Stimulated activated CD4-positive, alpha-beta T cell treated with anti-CD3 and anti-CD28 coated beads, Interleukin-15, amount 100 ng/mL, for 1 hour (primary cell): ENCODE measurements at places on chromosomes 5 and 9.

DNA sequence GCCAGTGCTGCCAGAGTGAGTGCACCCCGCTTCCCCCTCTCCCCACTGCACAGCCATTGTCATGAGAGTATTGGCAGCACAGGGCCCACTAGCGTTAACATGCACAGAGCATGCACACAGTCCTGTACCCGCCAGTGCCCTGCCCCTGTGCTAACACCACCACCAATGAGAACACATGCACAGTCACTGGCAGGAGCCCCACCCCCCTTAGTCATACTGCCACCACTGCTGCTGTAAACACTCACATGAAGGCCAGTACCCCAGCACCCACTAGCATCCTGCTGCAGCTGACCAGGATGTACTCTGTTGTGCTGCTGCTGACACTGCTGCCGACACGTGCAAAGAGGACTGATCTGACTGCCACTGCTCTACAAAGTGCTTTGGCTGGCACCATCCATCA, 19.5 kb upstream of the RANBP6 start:
- DNase-seq, result no peak

- DNase-seq, result no peak
Observed at GRCh38 chr5:27734838-27735237, 696.5 kb upstream of the CDH9 start.

DNA sequence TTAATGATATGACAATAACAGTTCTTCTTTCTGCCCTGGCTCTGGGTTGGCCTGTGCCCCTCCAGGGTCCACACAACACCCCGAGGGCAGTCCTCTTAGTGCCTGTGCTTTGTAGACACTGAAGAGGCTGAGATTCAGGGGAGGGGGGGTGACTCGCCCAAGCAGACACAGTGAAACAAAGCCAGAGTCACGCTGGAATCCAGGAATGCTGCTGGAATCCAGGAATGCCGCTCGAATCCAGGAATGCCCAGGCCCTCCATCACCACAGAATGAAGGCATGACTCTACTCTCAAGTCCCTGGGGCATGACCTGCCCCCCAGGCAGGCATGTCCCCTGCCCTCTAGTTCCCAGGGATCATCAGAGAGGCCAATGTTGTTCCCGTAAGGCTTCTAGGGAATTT, 73.1 kb downstream of the LRSAM1 start:
- DNase-seq, result no peak

DNA sequence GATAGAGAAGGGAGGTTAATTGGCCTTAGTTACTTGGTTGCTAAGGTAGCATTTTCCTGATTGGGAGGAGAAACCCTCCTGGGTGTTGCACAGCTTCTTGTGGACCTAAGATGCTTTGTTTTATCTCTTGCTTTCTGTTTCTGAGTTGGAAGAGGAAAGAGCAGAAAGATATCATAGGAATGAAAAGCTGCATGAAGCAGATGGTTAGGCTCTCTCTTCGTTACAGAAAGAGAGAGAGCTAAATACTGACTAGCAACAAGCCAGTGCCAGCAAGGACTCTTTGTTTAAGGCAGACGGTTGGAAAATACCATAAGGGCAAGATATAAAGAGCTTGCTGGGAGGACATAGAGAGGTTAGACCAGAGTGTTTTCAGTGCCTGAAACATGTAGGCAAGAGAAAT, 103.1 kb downstream of the ATG10 start:
- DNase-seq, result no peak

DNA sequence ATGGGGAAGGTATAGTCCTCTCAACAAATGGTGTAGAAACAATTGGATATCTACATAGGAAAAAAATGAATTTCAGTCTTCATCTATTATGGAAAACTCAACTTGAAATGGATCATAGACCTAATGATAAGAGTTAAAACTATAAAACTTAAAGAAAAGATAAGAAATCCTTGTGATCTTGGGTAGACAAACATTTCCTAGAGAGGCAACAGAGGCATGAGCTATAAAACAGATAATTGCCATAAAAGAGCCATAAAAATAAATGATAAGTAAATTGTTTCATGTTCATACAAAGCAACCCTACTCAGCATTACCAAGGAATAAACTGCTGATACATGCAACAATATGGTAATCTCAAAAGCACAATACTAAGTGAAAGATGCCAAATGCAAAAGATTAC, 76.2 kb downstream of the SNX18 start:
- DNase-seq, result no peak

DNA sequence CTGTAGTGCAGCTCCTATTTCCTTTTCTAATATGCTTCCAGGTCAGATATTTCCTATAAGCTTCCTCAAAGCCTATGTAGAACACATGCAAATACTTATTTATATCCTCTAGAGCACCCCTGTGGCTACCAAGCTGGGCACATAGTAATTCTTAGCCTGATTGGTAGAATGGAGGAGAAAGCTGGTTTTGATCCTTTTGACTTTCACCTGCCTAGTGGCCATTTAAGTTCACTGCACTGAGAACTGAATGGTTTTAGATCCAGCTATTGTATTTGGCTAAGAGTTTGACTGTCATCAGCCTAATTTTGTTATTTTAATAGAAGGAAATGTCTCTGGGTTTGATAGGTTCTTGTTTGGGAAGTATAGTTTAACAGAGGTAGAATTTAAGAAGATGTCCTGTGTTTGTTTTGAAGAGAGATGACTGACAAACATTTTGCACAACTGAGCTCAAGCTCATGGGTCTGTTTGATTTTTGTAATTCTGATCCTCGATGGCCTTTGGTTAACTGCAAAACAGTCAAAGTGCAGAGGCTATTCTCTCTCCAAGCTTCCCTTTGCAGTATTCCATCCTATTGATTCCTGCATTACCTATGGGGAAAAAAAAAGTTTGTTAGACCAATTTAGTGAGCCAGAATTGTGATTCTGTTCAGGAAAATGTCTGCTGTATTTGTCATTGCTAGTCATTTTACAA, 85.4 kb downstream of the KCNN2 start:
- no peak for DNase-seq

DNA sequence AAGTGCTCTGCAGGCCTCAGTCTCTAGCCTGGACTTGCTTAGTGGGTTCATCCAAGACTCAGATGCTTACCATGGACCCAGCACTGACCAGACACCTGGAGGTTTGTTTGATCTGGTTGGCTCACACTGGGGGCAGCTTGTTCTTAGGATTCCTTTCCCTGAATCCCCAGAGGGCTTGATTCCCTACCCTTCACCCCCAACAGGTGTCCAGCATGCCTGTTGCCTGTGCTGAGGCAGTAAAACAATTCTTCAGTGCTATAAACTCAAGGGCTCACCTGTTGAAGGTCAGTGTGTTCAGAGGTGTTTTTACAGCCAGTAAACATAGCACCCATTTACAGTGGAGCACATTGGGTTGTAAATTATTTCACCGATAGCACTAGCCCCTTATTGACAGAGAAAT, 123.8 kb upstream of the KLF4 start:
- DNase-seq, result no peak

- no peak for DNase-seq
Observed at GRCh38 chr9:124332361-124333202, 74.8 kb downstream of the NEK6 start.

DNA sequence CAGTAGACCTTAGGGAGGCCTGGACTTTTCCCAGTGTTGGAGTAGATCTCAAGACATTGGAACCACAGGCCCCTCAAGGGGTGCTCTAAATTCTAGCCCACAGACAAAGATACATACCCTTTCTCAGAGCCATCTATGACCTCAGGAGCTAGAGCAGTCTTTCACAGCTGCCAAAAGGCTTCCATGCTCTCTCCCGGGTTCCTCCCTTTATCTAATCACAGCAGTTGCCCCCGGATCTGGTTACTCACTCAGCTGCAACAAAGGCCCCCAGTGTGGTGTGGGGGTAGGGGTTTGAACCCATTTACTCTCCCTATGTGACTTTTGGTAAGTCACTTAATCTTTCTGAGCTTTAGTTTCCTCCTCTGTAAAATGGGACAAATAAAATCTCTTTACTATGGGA, 27.0 kb downstream of the POU4F3 start:
- DNase-seq, result no peak

DNA sequence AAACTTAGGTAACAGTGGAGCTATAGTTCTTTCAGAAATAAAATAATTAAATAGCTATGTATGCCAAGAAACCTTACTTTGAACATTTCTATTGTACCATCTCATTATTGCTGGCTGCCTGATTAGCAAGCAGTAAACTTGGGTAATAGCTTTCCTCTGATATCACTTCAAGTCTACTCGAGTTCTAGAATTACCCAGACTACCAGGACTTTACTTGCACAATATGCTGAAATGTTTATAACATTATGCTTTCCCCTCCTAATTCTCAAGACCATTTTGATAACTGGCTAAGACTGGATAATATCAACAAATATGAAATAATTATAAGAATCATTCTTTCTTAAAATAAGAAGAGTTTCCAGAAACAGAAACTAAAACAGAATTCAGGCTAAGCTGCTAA, 512.6 kb downstream of the RAB3C start:
- DNase-seq, result no peak

- DNase-seq, result no peak
Observed at GRCh38 chr9:36802201-36802920, 229.7 kb downstream of the MELK start.

DNA sequence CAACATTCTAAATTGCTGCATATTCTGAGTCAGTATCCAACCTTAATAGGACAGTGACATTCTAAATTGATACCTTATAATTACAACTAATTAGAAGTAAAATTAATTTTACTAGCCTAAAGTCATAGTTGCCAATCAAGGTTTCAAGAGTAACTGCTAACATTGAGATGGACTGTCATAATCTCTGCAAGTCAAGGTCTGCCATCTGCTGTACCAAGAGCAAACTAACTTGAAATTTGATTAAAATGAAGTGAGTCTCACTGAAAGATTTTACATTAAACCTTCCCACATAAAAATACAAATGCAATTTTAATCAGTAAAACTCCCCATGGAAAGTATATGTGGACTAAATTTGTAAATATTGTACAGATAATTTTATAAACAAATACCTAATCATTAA, 235.3 kb downstream of the PRDM9 start:
- DNase-seq, result no peak

DNA sequence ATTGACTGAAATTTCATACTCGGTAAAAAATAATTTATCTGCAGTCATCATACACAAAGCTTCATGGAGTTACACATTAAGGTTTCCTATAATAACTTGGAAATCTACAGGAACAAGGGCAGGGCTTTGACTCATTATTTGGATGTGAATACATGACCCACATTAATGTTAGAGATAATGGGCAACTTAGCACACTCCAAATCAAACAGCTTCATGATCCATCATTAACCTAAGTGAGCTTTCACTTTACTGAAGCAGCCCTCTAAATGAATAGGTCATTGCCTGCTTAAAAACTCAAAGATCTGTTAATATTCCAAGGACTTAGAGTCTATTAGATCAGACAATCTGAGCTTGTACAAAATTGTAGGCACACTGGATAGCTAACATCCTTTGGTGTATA, 9.0 kb downstream of the CDH12 start:
- DNase-seq, result no peak

GRCh38 chr5:54758038-54758437, 227.4 kb downstream of the ESM1 start:
- DNase-seq, result no peak

DNA sequence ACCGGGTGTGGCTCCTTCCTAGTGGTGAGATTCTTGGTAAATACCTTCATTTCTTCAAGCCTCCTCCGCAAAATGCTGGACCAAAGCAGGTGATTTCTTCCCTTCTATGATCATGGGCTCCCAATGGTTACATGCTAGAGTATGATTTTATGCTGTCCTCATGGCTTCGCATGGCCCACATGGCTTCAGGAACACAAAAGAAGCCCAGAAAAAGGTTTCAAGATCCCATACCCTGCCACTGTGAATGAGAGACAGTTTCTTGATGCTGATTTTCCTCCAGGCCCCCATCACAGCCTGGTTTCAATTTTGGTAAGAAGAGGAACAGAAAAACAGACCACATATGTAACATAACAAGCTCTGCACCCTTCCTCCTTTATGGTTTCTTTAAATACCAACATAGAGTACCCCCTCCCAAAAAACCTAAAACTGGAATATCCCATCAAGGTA, 2.4 kb upstream of the RXFP3 start:
- no peak for DNase-seq

DNA sequence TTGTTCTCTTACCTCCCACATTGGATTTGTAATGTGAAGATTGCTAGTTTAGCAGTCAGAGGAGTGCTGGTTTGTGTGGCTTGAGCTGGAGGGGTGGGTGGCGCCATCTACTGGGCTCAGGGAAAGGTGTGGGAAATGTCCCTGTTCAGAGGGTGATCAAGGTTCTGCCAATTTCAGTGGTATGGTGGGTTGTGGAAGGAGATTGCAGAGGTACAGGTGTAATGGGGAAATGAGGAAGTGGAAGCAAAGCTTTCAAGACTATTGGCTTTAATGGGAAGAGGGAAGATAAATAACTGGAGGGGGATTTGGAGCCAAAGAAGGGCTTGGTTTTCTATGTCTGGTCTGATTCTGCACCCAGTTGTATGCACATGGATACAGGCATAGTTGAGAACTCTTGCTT, 76.4 kb downstream of the OSMR start:
- DNase-seq, result no peak

DNA sequence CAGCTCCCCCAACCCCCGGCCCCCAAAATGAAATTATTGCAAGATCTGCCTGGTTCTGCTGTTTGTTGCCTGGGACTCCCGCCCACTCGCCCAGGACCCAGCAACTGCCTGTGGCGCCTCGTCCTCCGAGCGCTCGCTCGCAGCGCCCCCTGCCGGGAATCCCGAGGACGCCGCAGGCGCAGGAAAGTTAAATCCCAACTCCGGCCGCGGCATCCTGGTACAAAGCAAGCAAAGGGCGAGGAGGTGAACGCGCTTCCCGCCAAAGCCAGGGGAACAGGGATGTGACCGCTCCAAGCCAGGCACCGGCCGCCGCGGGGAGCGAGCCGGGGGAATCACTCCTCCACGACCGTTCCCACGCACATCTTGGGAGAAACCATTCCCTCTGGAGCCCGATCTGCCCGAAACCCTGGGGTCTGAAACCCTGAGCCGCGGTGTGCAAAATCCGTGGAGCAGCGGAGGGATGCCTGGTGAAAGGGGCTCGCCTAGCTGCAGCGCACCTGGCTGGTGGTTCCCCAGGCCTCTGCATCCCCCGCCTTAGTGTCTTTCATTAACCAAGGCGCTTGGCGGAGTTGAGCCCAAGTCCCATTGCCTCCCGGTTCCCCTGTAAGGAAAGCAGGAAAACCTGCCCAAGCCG, 1.3 kb downstream of the SEMA5A start:
- DNase-seq, result no peak

DNA sequence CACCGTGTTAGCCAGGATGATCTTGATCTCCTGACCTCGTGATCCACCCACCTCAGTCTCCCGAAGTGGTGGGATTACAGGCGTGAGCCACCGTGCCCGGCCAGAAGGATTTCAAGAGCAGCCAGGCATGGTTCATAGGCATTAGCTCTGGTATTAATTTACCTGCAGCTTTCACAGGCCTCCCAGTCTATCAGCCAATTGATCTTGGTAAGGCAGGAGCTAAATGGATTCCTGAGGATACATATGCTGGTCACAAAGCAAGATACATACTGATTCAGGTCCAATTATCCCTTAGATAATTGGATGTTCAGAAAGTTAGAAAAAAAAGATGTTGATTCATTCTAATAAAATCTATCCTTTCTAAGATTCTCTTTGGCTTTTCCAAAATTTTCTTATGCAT, 487.1 kb downstream of the TLE1 start:
- no peak for DNase-seq

GRCh38 chr9:75880618-75881017, 9.9 kb upstream of the PCSK5 start:
- DNase-seq, result no peak

GRCh38 chr5:75017971-75018370, 34.4 kb downstream of the GCNT4 start:
- no peak for DNase-seq

GRCh38 chr9:100884518-100884917, 144.0 kb upstream of the PLPPR1 start:
- no peak for DNase-seq

- no peak for DNase-seq
Observed at GRCh38 chr9:81759680-81760215, 70.4 kb upstream of the TLE1 start.
